PC-3 (cell line): ENCODE measurements at places on chromosomes 5 and 9. TPM values are rescaled to one million over a fixed set of nuclear protein-coding genes. Genes with fewer than 3 reads are reported as not detected.
A peak's percentile ranks its signal among the peaks of the same experiment; 100 is the strongest.

DNA sequence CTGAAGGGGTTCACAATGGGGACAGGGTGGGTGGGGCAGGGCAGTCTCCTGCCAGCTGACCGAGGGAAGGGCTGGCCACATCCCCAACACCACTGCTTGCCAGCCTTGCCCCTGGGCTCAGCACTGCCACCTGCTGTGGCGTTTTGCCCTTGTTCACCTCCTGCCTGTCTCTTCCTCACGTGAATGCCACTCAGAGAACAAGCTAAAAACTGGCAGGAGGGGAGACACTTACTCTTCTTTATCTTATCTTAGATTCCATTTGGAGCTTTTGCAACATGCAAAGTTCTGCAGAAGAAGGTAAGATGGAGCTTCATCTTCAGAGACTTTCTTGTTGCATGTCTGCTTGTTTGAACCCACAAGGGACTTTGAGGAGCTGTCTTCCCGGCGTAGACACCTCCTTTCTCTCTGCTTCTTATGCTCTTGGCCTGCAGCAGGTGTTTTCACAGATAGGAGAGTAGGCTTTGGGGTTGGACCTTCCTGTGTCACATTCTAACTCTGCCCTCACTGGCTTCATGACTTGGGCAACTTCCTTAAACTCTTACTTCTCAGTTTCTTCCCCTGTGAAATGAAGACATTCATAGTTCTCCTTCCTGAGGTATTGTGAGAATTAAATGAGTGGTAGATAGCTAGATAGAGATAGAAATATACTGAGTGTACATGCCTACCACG lies 4.1 kb downstream of the LRSAM1 start:
- peak; percentile 49 for DNase-seq
- H3K36me3 ChIP-seq: peaks cover 2% of the 10 kb centered on the region
- H3K27ac ChIP-seq: no peak overlapping the region
- H3K4me1 ChIP-seq: peaks cover 18% of the 10 kb centered on the region
- no peak overlapping the region for H3K4me3 ChIP-seq

The INSL4 gene
- not detected in 2 replicates for total RNA-seq

- peaks cover 40% of the 10 kb centered on the region for H3K27me3 ChIP-seq
- no peak overlapping the region for H3K4me3 ChIP-seq
- H3K36me3 ChIP-seq: no peaks in the 10 kb centered on the region
- peaks cover 6% of the 10 kb centered on the region for H3K4me1 ChIP-seq
- no peak overlapping the region for H3K27ac ChIP-seq
Measured at GRCh38 chr5:163571744-163572143, 66.3 kb downstream of the MAT2B start.

The SMIM33 gene
- not detected in 2 replicates for total RNA-seq
